Amniotic epithelial cell (primary cell): ENCODE measurements at places on chromosomes 7 and 10.

DNA sequence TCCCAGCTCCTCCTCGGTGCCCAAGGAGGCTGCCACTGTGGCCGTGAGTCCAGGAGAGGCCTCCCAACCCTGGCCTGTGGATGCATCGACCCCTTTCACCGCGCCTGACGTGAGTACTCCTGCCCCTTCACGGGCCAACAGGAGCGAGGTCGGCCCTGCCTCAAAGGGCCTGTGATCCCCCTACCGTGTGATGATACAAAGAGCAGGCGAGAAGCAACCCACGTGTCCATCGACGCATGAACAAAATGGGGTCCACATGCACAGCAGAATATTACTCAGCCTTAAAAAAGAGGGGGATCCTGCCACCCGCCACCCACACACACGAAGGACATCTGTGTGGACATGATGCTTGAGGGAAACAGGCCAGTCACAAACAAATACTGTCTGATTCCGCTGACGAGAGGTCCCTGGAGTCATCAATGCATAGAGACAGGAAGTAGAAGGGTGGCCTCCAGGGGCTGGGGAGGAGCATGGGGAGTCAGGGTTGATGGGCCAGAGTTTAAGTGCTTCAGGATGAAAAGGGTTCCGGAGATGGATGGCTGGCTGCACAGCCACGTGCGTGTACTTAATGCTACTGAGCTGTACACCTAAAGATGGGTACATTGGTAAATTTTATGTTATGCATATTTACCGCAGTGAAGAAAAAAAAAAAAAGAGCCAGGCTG, 151.9 kb downstream of the PRKAG2 start:
- no peak for DNase-seq

DNA sequence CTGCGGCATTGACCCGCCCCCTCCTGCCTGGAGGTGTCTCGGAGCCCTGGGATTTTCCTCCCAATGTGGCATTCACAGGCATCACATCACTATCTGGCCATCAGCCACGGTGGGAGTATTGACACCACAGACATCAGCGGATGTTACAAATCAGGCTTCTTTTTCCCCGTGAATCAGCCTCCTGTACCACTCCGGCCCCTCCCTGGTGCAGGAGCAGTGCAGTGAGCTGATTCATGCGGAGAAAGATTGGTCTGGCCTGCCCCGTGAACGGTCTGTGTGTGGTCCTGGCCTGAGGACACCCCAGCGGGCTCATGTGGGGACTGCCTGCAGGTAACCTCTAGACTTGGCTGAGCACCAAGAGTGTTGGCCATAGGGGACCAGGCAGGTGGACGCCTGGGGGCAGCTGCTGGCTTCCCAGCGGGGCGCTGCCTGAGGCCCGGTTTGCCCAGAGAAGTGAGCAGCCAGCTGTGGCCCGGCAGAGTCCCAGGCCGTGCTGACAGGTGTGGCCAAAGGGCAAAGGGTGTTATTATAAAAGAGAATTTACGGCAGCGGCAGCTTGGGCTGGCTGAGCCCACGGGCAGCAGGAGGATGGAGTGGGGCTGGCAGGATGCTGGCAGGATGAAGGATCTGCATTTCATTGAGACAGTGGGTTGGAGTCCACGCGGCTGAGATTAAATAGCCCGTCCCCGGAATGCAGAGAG, 32.1 kb upstream of the GNA12 start:
- peak; percentile 89 for DNase-seq

GRCh38 chr7:27173956-27174873, at the start of gene HOXA10:
HOXA10 (minus strand) TSS chr7:27174320; CDS start chr7:27174306, 14 bp downstream.
- no peak for DNase-seq

DNA sequence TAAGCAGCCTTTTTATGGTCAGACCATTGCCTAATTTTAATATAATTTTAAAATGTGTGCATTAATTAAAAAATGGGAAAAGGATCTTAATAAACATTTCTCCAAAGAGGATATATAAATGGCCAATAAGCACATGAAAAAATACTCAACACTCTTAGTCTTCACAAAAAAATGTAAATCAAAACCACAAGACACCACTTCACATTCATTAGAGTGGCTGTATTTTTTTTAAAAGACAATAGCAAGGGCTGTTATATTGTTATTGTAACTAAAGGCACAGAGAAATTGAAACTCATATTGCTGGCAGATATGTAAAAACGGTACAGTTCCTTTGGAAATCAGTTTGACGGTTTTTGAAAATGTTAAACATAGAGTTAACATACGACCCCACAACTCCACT, 3.2 kb upstream of the CROT start:
- DNase-seq = no peak

GRCh38 chr10:99854860-99855259, 72.4 kb downstream of the ABCC2 start:
- DNase-seq = peak; percentile 73

- no peak for DNase-seq
Measured at GRCh38 chr10:61621605-61622051, 41.1 kb upstream of the CABCOCO1 start.

DNA sequence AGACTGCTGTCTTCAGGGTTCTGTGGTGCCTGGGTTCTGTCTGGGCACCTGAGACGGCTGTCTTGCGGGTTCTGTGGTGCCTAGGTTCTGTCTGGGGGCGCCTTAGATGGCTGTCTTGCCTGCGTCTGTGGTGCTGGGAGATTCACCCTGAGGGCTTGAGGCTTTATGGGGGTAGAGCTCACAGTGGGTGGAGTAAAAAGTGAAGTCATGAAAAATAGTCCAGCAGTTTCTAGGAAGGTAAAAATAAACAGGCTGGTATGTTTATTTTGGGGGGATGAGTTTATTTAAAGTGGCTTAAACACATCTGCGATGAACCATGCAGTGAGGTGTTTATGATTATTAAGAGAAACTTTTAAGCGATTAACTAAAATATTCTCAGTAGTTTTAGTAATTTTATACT, 64.2 kb downstream of the NKX6-2 start:
- no peak for DNase-seq

DNA sequence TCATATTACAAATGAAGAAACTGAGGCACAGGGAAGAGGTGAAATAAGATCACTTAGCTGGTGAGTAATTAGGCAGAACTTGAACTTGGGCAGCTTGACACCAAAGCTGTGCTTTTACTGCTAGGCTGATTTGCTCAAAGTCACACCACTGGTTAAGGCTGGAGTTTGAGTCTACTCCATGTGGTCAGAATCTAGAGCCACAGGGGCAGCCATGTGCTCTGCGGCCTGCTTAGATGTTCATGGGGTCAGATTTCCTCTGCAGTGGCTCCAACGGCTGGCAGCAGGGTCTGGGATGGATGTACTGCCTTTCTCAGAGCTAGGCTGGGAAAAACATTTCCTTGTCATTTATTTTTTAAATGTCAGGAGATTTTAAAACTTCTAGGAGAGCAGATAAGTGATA, 417.5 kb downstream of the KCNMA1 start:
- DNase-seq = no peak

- no peak for DNase-seq
Measured at GRCh38 chr10:114172776-114173602, 1.0 kb downstream of the CCDC186 start.

- DNase-seq = no peak
Measured at GRCh38 chr10:94496010-94496409, 49.6 kb upstream of the HELLS start.

- peak; percentile 48 for DNase-seq
Measured at GRCh38 chr7:39703144-39703543, 79.8 kb downstream of the RALA start.

- no peak for DNase-seq
Measured at GRCh38 chr7:36305648-36306047, 84.0 kb upstream of the ANLN start.

DNA sequence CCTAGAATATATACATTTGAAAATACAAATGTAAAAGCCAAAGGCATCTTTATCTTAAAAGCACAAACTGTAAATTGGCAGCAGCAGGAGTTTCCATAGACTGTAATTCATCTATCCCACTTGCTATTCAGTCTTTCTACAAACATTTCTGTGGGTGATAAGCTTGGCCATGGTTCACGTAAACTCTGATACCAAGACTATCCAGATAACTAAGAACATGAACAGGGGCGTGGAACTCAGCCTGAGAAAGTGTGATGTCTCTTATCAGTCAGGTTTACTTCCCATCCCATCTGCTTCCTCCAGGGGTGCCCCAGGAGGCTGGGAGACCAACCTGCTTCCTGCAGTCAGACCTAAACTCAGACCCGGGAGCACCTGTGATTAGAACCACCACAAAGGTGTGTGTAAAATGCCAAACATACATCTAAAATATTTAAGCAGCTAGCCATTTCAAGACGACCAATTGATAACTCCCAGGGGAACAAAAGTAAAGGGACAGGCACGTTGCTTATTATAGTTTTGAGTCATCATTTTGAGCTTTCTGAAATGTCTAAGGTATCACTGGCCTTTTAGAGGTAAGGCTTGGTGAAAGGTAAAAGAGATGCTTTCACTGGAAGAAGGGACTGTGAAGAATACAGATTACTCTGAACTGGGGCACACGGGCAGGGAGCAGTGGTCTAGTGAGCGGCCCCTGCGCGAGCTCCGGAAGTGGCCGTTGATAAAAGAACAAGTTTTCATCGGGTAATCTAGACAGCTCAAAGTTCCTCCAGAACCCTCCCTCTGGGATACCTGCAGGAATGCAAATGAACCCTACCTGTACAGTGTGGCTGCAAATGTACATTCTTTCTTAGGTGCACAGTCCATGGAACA, 51.5 kb downstream of the RSU1 start:
- peak; percentile 10 for DNase-seq

- DNase-seq = peak; percentile 47
Measured at GRCh38 chr7:2862831-2863361, 18.8 kb upstream of the GNA12 start.

- no peak for DNase-seq
Measured at GRCh38 chr7:20374399-20374798, 43.7 kb downstream of the ITGB8 start.

GRCh38 chr7:68245688-68246087, 1249.1 kb downstream of the TYW1 start:
- no peak for DNase-seq

- DNase-seq = no peak
Measured at GRCh38 chr7:107384025-107384424, 85.8 kb upstream of the GPR22 start.

GRCh38 chr7:100894860-100895700, 608 bp downstream of the ACHE start:
- no peak for DNase-seq

- DNase-seq = peak; percentile 59
Measured at GRCh38 chr10:106083572-106083971, 1080.9 kb downstream of the SORCS1 start.

GRCh38 chr10:63115732-63116383, 17.3 kb upstream of the NRBF2 start:
- peak; percentile 93 for DNase-seq

- no peak for DNase-seq
Measured at GRCh38 chr7:158188676-158189075, 398.9 kb downstream of the PTPRN2 start.

DNA sequence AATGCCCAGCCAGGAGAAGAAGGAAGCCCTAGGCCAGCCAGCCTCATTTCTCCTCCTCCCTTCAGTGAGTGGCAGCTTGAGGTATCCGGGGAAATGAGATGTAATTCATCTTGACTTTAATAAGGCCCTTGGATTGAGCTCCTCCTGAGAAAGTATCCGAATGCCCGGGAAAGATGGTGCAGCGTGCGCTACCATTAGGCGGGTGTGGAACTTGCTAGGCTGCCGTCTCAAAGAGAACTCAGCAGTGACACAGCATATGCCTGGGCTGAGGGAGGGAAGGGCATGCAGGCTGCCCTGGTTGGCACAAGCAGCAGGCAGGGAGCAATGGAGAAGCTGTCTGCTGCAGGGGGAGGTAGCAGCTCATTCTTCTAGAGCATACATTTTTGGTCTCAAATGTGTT, 659.8 kb upstream of the FOXK1 start:
- DNase-seq = no peak

GRCh38 chr7:140867467-140868462, 57.0 kb downstream of the BRAF start:
- DNase-seq = no peak

DNA sequence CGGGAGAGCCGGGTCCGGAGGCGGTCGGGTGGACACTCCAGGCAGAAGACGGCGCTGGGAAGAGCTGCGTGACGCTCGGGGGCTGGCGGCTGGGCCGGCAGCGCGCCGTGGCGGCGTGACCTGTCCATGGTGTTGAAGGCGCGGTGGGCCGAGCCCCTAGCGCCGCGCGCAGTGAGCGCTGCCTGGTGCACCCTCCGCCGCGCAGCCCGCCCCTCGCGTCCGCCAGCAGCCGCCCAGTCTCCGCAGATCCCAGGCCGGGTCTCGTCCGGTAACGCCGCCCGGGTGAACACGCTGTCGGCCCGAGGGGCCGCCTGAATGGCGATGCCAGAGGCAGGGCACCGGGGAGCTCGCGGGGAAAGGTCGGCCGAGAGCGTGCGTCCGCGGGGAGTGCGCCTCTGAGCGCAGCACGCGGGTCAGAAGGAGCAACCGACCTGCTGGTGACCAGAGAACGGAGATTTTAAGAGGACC, 657 bp upstream of the TMEM178B start:
- peak; percentile 26 for DNase-seq

- peak; percentile 94 for DNase-seq
Measured at GRCh38 chr7:41579961-41580935, 122.6 kb downstream of the INHBA start.

DNA sequence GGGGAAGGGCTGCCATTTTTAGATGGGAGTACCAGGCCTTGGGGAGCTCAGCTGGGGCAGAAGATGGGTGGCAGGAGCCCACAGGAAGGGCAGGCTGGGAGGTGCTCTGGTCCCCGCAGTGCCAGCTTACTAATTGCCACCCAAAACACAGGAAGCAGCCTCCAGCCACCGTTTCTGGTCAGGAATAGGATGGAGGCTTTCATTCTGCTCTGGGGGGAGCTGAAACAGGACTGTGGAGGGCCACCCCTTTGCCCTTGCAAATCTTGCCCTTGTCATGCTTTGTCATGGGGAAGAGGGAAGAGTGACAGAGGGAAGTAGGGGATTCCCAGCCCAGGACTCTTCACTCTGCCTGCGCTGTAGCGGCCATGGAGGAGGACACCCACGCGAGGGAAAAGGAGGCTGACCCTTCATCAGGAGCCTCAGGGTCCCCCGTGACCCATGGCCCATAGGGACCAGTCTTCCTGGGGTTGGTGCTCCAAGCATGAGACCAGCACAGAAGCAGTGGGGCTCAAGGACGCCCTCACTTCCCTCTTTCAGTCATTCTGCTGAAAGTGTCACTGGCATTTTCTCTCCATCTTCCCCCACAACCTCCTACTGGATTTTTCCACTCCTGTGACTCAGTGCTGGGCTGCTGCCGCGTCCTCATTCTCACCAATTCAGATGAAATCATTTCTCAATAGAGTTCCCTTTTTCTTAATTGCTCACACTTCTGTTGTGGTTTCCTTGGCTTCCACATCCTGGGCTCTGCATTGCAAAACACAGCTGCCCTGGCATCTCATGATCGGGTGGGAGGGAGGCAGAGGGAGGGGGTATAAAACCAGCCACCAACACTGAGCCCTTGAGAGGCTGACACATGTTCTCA, 61.9 kb downstream of the MKI67 start:
- peak; percentile 96 for DNase-seq

GRCh38 chr10:62010366-62010765, 108.9 kb downstream of the ARID5B start:
- DNase-seq = peak; percentile 56

DNA sequence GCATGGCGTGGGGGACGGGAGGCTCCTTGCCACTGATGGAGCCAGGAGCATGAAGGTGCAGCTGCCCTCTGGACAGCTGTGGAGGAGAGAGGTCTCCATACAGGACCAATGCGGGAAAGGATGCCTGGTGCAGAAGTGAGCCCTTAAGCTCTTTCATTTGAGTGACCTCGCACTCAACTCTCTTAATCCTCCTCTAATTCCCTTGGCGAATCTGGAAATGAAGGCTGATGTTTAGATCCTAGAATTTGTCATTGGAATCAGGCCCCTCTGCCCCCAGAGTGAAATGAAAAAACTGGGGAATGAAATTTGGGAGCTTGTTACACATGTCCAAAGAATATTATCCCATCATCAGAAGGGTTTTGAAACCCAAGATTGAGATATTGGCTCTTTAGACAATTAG, 639.5 kb downstream of the LRMDA start:
- DNase-seq = no peak
